ENCODE measurements at places on chromosomes 3 and 15.

DNA sequence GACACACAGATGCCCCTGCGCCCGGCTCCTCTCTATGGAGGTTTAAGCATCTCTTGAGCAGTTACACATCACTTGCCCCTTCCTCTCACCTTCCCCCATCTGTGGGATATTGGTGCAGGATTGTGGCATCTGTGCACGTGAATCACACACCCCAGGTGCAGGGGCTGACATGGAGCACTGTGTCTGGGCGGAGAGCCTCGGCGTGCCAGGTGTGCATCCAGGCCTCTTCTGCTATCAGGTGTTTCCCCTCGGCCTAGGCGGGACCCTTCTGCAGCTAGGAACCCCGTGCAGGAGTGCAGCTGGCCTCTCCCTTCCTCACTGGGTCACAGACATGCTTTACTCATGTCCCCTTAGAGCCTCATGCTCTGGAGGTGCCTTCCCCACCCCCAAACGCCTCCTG, 33.4 kb upstream of the MUC13 start:
- no peaks in the 10 kb centered on the region for H3K4me1 ChIP-seq
- DNase-seq = no peak

GRCh38 chr3:58065700-58066167, 57.5 kb downstream of the FLNB start:
- DNase-seq = no peak
- no peaks in the 10 kb centered on the region for H3K27me3 ChIP-seq
- no peaks in the 10 kb centered on the region for H3K36me3 ChIP-seq
- peak overlapping the region; percentile 45 for H3K27ac ChIP-seq
- peaks cover 45% of the 10 kb centered on the region for H3K4me1 ChIP-seq

DNA sequence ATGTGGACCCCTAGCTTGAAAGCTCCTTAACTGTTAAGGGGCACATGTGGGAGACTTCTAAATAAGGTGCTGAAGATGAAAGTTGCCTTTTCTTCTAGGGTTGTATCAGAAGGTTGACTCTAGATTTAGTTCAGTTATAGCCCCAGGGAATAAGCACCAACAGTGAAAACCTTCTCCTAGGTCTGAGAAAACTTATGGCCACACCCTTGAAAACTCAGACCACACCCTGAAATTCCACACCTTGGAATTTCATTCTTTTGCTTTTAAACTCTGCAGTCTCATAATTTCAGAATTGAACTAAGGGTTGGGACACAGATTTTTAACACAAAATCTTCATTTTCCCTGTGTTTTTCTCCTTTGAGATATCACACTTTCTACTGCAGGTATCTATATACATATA, 355.8 kb upstream of the IL12A start:
- H3K27ac ChIP-seq = no peak overlapping the region
- H3K4me3 ChIP-seq = no peak overlapping the region
- no peaks in the 10 kb centered on the region for H3K27me3 ChIP-seq
- no peaks in the 10 kb centered on the region for H3K36me3 ChIP-seq
- no peak for DNase-seq
- no peaks in the 10 kb centered on the region for H3K4me1 ChIP-seq

GRCh38 chr15:89785774-89786140, 9.6 kb downstream of the MESP2 start:
- H3K27me3 ChIP-seq = no peaks in the 10 kb centered on the region
- no peaks in the 10 kb centered on the region for H3K36me3 ChIP-seq
- H3K27ac ChIP-seq = no peak overlapping the region
- no peak overlapping the region for H3K4me3 ChIP-seq

- no peaks in the 10 kb centered on the region for H3K27me3 ChIP-seq
- no peak overlapping the region for H3K4me3 ChIP-seq
- H3K27ac ChIP-seq = no peak overlapping the region
- no peak for DNase-seq
Measured at GRCh38 chr15:63331456-63331855, 50.2 kb downstream of the CA12 start.

DNA sequence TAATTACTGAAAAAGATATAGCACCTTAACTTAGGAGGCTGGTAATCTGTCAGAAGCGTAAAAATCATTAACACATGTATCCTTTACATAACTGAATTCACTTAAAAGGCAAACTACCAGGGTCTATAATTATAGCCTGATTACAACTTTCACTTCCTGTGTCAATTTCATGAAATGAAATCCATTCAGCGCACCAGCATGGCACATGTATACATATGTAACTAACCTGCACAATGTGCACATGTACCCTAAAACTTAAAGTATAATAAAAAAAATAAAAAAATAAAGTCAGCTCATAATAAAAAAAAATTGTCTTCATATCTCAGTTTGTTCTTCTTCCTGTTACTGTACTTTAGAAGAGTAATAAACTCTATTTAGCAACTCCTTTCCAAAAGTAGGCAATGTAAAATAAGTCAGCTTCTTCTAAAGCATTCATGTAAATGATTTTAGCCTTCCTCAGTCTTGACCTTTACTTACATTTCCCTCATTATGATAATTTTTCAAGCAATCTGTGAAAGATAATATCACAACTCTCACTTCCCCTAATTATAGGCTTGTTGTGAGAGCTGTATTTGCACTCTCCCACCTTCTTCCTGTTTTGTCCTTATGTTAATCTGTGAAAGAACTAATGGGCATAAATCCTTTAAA, 50.1 kb downstream of the KBTBD8 start:
- H3K4me3 ChIP-seq = no peak overlapping the region
- DNase-seq = no peak
- H3K36me3 ChIP-seq = no peaks in the 10 kb centered on the region
- H3K4me1 ChIP-seq = no peaks in the 10 kb centered on the region
- H3K27me3 ChIP-seq = no peaks in the 10 kb centered on the region

- H3K36me3 ChIP-seq = no peaks in the 10 kb centered on the region
- H3K4me1 ChIP-seq = no peaks in the 10 kb centered on the region
Measured at GRCh38 chr15:43221422-43221821, 604 bp upstream of the EPB42 start.

GRCh38 chr15:71110405-71111180, 4.7 kb upstream of the THSD4 start:
- H3K4me3 ChIP-seq = no peak overlapping the region
- H3K36me3 ChIP-seq = no peaks in the 10 kb centered on the region
- H3K4me1 ChIP-seq = peaks cover 3% of the 10 kb centered on the region
- DNase-seq = no peak
- no peak overlapping the region for H3K27ac ChIP-seq

GRCh38 chr3:71688121-71688520, 37.1 kb downstream of the EIF4E3 start:
- H3K36me3 ChIP-seq = no peaks in the 10 kb centered on the region
- H3K4me1 ChIP-seq = no peaks in the 10 kb centered on the region
- no peak overlapping the region for H3K4me3 ChIP-seq
- H3K27ac ChIP-seq = no peak overlapping the region
- DNase-seq = no peak

GRCh38 chr3:189404797-189405484, 226.2 kb upstream of the TP63 start:
- H3K27me3 ChIP-seq = no peaks in the 10 kb centered on the region
- H3K27ac ChIP-seq = no peak overlapping the region
- H3K36me3 ChIP-seq = no peaks in the 10 kb centered on the region
- no peak for DNase-seq
- no peak overlapping the region for H3K4me3 ChIP-seq
- H3K4me1 ChIP-seq = no peaks in the 10 kb centered on the region

GRCh38 chr3:55060896-55061719, 133.2 kb upstream of the LRTM1 start:
- no peaks in the 10 kb centered on the region for H3K4me1 ChIP-seq
- no peaks in the 10 kb centered on the region for H3K27me3 ChIP-seq
- no peak for DNase-seq
- no peaks in the 10 kb centered on the region for H3K36me3 ChIP-seq

GRCh38 chr3:110576960-110577359, 494.7 kb upstream of the NECTIN3 start:
- no peak overlapping the region for H3K27ac ChIP-seq
- no peaks in the 10 kb centered on the region for H3K4me1 ChIP-seq
- H3K4me3 ChIP-seq = no peak overlapping the region
- no peak for DNase-seq

- no peaks in the 10 kb centered on the region for H3K36me3 ChIP-seq
- peaks cover 5% of the 10 kb centered on the region for H3K4me1 ChIP-seq
- no peak overlapping the region for H3K27ac ChIP-seq
- H3K4me3 ChIP-seq = no peak overlapping the region
Measured at GRCh38 chr3:138947495-138948121, 591 bp downstream of the FOXL2NB start.

DNA sequence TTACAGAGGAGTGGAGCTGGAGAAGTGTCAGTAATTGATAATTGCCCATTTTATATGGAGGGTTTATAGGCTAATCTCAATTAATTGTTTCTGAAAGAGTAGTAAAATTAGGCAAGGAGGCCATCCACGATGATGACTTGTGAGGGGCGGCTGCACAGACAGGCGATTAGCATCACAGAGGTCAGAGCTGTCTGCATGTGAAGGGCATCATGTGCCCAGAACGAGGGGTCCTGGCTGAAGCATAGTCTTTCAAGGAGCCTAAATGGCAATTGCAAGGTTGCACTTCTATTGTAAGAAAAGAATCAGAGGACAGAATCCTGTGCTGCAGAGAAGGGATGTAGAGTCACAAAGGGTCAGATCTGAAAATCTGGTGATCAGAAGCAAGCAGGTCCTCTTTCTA, 196.6 kb downstream of the EBLN2 start:
- no peaks in the 10 kb centered on the region for H3K4me1 ChIP-seq
- H3K27me3 ChIP-seq = no peaks in the 10 kb centered on the region
- DNase-seq = no peak
- no peak overlapping the region for H3K4me3 ChIP-seq

DNA sequence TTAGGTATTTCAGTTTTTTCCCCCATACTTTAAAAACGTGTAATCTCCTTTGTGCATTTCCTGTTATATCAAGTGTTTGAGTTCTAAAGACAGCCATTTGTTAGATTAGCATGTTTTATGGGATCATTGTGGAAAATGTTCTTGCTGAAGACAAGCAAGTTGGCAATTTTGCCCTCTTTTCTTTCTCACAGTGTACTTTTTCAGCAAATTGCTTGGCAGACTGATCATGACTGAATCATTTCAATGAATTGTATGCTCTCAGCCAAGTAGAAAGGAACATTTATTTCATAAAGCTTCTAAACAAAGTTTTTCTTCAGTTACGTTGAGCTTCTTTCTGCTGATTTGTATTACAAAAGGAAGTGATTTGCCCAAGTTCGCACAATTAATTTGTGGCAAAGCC, 51.6 kb downstream of the ATG7 start:
- DNase-seq = no peak
- no peak overlapping the region for H3K4me3 ChIP-seq
- H3K36me3 ChIP-seq = peaks cover 19% of the 10 kb centered on the region
- no peaks in the 10 kb centered on the region for H3K27me3 ChIP-seq
- no peak overlapping the region for H3K27ac ChIP-seq

- DNase-seq = no peak
- no peaks in the 10 kb centered on the region for H3K36me3 ChIP-seq
Measured at GRCh38 chr15:98440917-98441316, 207.4 kb upstream of the IGF1R start.

GRCh38 chr3:108006881-108007331, 83.9 kb downstream of the CD47 start:
- no peak for DNase-seq
- H3K27me3 ChIP-seq = no peaks in the 10 kb centered on the region
- no peaks in the 10 kb centered on the region for H3K4me1 ChIP-seq
- H3K27ac ChIP-seq = no peak overlapping the region

DNA sequence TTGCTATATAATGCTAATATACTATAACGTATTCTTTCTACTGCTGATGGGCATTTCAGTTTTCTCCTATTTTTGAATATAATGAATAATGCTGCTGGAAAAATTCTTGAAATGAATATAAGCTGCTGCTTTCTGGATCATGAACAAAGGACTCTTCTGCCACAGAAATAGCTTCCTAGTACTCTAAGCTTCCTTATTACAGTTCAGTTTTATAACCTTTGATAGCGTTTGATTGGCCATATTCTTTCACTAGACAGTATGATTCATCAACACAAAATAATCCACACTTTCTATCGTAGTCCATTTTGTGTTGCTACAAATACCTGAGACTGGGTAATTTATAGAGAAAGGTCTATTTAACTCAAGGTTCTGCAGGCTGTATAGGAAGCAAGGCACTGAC, 16.4 kb upstream of the UBE3A start:
- H3K36me3 ChIP-seq = no peaks in the 10 kb centered on the region
- DNase-seq = no peak
- H3K4me3 ChIP-seq = no peak overlapping the region
- no peak overlapping the region for H3K27ac ChIP-seq
- no peaks in the 10 kb centered on the region for H3K27me3 ChIP-seq

GRCh38 chr3:100256731-100257151, 4.1 kb upstream of the TBC1D23 start:
- H3K27me3 ChIP-seq = no peaks in the 10 kb centered on the region
- no peak overlapping the region for H3K27ac ChIP-seq
- no peaks in the 10 kb centered on the region for H3K36me3 ChIP-seq
- no peak overlapping the region for H3K4me3 ChIP-seq
- no peak for DNase-seq
- no peaks in the 10 kb centered on the region for H3K4me1 ChIP-seq

DNA sequence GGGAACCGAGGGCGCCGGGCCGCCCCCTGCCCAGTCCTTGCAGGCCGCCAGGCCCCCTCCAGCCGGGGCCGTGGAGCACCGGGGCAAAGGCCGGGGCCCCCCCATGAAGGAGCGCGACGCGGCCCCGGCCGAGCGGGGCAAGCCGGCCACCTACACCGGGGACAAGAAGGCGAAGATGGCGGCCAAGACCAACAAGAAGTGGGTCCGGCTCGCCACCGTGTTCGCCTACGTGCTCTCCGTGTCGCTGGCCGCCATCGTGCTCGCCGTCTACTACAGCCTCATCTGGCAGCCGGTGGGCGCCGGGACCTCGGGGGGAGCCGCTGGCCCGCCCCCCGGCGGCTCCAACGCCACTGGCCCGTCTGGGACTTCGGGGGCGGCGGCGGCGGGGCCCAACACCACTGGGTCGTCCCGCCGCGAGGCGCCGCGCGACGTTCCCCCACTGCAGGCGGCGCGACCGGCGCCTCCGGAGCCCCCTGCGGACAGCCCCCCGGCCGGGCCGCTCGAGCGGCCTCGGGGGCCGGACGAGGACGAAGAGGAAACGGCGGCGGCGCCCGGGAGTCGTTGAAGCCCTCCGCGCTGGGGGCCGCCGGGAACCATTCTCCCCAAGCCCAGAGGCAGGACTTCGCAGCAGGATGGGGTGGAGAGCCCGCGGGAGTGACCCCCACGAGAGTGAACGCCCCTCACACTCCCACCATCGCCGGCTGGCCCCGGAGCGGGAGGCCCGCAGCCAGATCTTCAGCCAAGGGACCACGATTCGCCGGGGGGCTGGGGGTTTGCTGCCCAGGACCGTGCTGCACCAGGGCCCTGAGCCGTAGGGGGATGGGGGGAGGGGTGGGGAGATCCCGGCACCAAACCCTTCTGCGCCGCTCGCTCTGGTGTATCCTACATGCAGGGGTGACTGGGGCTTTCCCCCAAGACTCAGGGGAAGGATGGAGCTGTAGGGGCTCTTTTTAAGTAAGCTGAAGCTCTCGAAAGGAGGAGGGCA, 753 bp downstream of the INAFM2 start:
- no peaks in the 10 kb centered on the region for H3K27me3 ChIP-seq
- H3K27ac ChIP-seq = peak overlapping the region; percentile 75
- peak overlapping the region; percentile 69 for H3K4me3 ChIP-seq

DNA sequence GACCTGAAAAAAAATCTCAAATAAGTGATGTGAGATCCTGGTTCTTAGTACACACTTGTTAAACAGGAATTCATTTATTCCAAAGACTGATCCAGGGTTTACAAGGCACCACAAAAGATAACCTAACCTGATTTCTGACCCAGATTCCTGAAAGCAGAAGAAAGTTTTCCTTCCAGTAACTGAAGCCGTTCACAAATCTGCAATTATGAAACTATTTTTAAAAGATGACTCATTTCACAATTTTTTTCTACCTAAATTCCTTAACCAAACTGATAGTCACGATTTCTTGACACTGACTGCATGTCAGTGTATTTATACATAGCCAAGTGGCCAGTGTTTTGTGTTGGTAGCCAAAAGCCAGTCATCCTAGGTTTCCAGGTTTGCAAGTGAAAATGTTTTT, 17.1 kb downstream of the SLC9A9 start:
- no peak overlapping the region for H3K27ac ChIP-seq
- no peaks in the 10 kb centered on the region for H3K36me3 ChIP-seq
